ENCODE measurements at places on chromosomes 7 and 10.

- no peak for DNase-seq
Measured at GRCh38 chr7:149859876-149860275, 13.9 kb upstream of the ATP6V0E2 start.

- DNase-seq: peak; percentile 57
Measured at GRCh38 chr10:102229810-102230263, 3.7 kb downstream of the ELOVL3 start.

- DNase-seq: no peak
Measured at GRCh38 chr10:114033566-114033965, 10.1 kb upstream of the ADRB1 start.

DNA sequence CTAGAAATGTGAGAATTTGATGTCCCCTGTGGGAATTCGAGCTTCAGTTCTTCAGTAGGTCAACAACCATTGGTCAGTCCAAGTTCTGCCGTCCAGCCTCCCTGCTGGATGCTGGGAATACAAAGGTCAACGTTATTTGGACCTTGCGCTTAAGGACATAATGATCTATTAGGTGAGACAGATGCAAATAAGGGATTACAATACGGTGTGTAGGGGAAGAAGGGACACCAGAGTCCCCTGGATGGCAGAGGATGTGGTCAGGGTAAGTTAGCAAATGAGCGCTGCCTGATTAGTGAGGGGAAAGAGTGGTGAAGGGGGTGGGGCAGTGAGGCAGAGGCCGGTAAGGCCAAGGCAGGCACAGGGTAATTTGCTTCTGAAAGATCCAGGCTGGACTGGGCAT, 16.2 kb downstream of the CCNY start:
- no peak for DNase-seq

- peak; percentile 38 for DNase-seq
Measured at GRCh38 chr10:118332948-118333710, 9.0 kb downstream of the FAM204A start.

- DNase-seq: no peak
Measured at GRCh38 chr10:133067149-133068105, 20.3 kb upstream of the ADGRA1 start.

- DNase-seq: peak; percentile 19
Measured at GRCh38 chr10:34081347-34081743, 733.8 kb downstream of the PARD3 start.

- DNase-seq: no peak
Measured at GRCh38 chr7:136053689-136054485, 76.7 kb upstream of the MTPN start.

DNA sequence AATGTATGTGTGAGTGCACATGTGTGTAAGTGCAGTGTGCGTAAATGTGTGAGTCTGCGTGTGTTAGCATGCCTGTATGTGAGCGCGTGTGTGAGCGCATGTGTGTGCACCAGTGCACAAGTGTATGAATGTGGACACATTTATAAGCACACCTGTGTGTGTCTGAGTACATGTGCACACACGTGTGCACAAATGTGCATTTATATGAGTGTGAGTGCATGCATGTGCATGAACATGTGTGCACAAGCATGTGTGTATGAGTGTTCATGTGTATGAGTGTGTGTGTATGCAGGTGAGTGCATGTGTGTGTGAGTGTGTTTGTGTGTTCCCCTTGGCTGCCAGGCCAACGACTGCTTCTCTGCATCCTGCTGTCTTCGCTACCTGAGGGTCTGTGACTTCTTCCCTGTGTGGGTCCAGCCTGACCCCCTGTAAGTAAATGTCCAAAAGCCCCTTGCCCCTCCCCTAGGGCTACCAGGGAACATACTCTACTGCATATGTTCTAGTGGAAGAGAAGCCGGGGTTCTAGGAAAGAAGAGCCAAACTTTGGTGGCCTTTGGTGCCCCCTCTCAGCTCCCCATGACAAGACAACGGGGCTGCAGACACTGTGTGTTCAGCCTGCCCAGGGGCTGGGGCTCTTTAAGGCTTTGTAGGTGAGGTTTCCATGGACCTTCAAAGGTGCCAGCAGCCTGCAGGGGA, 17.0 kb downstream of the GOLGA7B start:
- no peak for DNase-seq

GRCh38 chr10:30819341-30820181, 190.0 kb upstream of the LYZL2 start:
- DNase-seq: no peak

DNA sequence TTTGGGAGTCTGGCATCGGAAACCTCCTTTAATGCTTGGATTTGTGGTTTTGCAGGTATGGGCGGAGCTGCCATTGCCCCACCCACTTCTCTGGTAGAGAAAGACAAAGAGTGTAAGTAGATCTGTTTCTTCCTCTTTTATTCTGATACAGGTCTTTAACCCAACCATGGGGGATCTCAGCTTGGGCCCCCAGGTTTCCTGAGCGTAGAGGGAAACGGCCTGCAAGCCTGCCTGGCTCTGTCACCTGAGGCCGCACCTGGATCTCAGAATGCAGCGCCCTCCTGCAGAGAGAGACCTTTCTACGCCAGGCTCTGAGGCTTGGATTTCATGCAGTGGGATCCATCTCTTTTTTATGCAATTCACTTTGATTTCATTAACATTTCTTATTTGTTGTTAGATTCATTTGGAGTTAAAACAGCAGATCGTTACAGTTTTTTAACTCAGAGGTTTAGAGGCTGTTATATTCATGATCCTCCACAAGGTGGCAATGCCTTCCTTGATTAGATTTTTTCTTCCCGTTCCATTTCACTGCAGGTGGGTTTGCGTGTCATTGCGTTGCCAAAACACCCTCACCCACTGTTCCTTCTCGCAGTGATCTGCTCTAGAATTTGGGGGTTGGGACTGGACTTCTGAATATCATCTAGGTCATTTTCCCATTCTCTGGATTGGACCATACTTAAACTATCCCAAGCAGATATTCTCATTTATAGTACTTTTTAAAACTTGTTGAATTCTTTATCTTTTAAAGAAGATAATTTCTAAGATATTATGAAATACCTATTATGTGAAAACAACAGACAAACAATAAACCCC, 20.0 kb downstream of the RBM17 start:
- peak; percentile 73 for DNase-seq

DNA sequence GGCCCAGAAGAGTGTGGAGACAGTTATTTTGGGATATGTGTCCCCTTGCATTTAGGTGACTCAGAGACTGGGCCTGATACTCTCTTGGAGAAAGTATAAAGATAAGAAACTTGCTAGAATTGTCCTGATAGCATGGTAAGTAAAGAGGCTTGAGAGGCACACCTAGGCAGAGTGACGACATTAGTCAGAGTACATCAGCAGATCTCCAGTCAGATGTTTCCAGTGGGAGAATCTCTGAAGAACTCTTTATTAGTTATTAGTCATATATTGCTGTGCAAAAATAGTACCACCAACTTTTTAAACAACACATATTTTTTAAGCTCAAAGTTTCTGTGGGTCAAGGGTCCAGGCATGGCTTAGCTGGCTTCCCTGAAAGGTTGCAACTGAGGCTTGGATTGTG, 182.6 kb downstream of the NEBL start:
- DNase-seq: no peak

- no peak for DNase-seq
Measured at GRCh38 chr10:119319161-119319919, 112.0 kb downstream of the GRK5 start.

Measured in pons (tissue), 1 donor.